ENCODE measurements at places on chromosomes 7 and 10. TPM values are rescaled to one million over a fixed set of nuclear protein-coding genes. Genes with fewer than 3 reads are reported as not detected.

TAS2R60 gene
- not detected for total RNA-seq

NUTM2B gene
- total RNA-seq = 2.4 TPM

PTPRN2 gene
- 111 TPM for total RNA-seq

TNKS2 gene
- 36.4 TPM for total RNA-seq

ACSM6 gene
- total RNA-seq = not detected

PHKG1 gene
- 17.9 TPM for total RNA-seq
